CD4-positive, alpha-beta T cell treated with Interleukin-6 at 100 ng/mL for 8 hours (primary cell): ENCODE measurements at places on chromosomes 7 and 10.

DNA sequence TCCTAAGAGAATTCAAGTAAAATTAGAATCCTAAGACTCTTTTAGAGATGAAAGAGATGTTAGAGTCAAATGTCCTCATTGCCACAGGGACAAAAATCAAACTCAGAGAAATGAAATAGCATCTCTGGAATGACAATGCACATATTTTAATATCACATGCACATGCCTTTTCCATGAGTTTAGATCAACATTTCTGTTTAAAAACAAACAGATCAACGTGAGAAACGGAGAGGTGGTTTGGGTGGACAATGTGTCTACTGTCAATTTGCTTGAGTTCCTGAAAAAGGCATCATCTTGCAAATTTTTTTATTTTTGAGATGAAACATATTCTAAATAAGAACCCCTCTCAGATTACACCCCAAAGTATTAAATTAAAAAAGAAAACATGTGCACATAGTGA lies 130.0 kb downstream of the CHRM2 start:
- no peak for DNase-seq

DNA sequence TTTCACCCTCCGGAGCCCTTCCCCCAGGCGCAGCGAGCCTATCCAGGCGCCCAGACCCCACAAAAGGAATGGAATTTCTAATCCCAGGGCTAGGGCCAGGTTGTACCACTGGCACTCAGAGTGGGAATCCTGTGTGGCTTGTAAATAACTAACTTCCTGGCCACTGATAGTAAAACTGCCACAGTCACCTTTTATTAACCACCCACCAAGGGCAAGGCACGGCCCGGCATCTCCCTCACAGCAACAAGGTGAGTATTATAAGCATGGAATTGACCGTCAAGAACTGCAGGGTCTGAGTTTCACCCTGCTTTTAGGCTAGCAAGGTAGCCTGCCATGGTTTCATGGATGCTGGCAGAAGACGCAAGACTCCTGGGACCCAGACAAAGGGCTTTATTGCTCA lies 51.1 kb downstream of the SPOCK2 start:
- DNase-seq, result no peak

DNA sequence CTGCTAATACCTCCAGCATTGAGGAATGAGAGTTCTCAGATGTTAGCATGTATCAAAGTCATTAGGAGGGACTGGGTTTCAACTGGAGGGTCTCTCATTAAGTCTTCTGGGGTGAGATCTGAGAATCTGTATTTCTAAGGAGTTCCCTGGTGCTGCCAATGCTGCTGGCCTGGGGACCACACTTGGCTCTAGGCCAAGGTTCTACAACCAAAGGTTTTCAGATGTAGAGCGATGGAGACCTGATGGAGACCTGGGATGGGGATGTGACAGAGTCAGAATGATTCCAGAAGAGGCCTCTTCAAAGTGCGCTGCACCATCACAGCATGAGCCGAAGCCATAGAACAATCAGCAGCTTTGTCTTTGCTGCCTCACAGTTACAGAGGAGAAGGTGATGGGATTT lies 27.2 kb downstream of the ST8SIA6 start:
- DNase-seq, result no peak

- DNase-seq, result no peak
These were observed 215.1 kb downstream of the FOXP2 start for GRCh38 chr7:114629762-114630161.

GRCh38 chr10:32341596-32341995 lies 5.4 kb downstream of the EPC1 start:
- DNase-seq, result no peak

GRCh38 chr10:31467791-31468535 lies 148.9 kb downstream of the ZEB1 start:
- DNase-seq, result no peak

DNA sequence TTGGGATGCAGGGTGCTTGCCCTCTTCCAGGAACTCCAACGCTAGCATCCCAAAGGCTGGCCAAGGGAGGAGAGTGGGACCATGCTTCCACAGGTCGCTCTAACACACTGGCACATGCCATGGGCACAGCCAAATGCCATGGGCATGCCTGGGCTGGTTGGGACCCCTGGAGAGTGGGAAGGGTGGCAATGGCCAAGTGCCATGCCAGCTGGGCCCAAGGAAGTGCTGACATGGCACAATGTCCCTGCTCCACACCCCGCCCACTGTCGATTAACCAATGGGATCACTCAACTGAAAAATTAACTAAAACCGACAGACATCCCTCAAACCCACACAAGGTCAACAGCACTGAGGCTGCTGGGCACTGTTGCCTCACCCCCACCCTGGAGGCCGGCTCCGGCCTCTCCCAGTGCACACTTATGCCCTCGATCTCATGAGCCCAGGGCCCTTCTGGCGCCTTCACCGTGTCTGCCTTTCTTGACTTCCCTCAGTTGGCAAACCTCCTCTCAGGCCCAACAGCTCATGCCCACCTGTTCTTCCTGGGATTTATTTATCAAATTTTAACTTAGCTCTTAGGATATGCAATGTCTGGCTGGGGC lies 83.4 kb downstream of the GOLGA7B start:
- DNase-seq, result no peak

DNA sequence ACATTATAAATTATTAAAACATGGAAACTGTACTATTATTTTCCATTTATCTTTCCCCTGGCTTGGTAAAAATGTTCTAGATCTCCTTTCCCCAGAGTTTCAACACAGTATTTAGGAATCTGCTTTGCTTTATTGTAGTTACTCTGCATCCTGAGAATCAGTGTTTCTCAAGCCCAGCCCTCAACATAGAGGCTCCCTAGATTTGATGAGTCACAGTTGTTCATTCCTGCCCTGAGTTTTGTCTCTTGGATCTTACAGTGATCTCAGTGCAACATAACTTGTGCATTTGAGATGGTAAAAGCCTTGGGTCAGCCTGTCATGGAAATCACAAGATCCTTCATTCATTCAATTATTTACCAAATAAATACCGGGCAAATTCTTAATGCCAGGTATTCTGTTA lies 63.0 kb downstream of the VAX1 start:
- DNase-seq, result no peak
